ENCODE measurements at places on chromosomes 2 and 18.

- peak; percentile 74 for DNase-seq
Observed at GRCh38 chr2:237483018-237483731, 3.9 kb upstream of the MLPH start.

DNA sequence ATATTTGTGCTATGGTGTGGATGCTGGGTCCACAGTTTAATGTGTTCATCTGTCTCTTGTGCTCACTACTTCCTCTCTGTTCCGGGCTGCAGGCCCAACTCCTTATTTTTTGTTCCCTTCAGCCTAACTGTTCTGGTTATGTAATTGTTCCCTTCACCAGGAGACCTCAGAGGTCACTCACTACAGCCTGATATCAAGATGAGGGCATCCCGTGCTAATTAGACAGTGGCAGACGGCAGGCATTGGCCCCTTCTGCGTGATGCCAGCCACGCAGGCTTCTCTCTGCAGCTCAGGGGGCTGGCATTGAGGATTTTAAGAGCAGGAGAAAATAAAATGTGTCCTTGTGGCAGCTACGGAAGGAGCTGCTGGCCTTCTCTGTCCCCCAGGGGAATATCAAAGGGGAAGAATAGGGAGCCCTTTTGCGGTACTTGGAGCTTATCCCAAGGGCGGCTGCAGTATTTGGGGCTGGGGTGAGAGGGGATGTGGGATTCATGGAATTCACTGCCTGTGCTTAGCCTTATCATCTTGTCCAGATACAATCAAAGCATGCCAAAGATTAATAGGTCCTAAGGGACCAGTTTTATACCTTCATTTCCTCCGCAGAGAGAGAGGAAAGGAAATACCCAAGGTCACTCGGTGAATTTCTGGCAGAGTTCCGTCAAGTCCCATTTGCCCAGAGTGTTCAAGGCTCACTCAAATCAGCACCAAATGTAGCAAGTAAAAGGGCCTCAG, 53.3 kb upstream of the TRIB2 start:
- DNase-seq, result no peak

DNA sequence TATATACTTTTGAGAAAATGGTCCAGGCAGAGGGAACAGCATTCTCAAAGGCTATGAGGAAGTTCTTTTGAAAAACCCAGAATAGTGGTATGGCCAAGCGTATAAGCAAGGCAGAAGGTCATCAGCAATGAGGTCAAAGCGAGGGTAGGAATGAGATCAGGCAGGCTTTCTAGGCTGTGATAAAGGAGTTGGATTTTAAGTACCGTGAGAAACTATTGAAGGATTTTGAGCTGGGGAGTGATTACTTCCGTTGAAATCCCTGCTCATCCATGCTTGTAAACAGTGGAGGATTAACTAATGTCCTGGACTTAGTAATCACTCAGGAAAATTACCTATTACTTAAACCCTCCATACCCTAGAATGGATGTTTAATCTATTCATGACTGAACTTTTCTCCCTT, 50.2 kb downstream of the EMILIN2 start:
- DNase-seq, result no peak

DNA sequence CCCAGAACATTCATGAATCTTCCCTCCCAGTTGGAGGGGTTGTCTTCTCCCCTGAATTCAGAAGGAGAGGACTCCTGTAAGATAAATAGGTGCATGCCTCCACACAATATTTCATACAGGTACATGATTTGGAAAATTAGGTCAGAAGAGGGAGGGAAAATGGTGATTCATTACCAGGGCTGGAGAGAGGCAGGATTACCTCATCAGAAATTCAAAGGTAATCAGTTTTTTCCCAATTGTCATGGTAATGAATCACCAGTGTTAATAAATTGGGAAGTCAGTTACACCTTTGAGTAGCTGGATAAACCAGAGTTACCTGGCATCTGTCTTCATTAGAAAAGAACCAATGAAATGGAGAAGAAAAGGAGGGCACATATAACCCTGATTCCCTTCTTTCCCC, 128.5 kb downstream of the EN1 start:
- no peak for DNase-seq

- DNase-seq, result no peak
Observed at GRCh38 chr2:11073251-11073650, 82.0 kb upstream of the SLC66A3 start.

DNA sequence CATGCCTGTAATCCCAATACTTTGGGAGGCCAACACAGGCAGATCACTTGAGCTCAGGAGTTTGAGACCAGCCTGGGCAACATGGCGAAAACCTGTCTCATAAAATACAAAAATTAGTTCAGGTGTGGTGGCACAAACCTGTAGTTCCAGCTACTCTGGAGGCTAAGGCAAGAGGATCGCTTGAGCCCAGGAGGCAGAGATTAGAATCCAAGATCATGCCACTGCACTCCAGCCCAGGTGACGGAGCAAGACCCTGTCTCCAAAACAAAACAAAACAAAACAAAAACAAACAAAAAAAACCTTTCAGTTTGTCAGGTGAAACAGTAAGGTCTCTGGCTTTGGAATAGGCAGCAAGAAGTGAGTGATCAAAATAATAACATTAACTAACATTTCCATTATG, 84.6 kb downstream of the CLHC1 start:
- DNase-seq, result no peak

- DNase-seq, result no peak
Observed at GRCh38 chr18:51881394-51881793, 458.6 kb upstream of the DCC start.

DNA sequence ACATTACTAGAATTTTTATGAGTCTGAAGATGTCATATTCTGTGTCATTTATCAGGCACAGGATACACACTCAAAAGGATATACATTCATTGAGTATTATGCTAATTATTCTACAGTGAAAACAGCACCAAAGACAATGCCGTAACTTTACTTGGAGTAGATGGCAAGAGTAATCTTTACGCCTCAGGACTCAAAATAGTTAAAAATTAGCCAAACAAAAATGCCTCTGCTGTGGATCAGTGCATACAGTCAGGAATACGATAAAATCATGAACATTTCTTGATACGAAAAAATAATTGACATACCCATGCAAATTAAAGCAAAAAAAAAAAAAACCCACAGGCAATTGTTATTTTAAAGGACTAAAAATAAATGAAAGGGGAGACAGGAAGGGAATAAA, 129.7 kb downstream of the NETO1 start:
- no peak for DNase-seq

DNA sequence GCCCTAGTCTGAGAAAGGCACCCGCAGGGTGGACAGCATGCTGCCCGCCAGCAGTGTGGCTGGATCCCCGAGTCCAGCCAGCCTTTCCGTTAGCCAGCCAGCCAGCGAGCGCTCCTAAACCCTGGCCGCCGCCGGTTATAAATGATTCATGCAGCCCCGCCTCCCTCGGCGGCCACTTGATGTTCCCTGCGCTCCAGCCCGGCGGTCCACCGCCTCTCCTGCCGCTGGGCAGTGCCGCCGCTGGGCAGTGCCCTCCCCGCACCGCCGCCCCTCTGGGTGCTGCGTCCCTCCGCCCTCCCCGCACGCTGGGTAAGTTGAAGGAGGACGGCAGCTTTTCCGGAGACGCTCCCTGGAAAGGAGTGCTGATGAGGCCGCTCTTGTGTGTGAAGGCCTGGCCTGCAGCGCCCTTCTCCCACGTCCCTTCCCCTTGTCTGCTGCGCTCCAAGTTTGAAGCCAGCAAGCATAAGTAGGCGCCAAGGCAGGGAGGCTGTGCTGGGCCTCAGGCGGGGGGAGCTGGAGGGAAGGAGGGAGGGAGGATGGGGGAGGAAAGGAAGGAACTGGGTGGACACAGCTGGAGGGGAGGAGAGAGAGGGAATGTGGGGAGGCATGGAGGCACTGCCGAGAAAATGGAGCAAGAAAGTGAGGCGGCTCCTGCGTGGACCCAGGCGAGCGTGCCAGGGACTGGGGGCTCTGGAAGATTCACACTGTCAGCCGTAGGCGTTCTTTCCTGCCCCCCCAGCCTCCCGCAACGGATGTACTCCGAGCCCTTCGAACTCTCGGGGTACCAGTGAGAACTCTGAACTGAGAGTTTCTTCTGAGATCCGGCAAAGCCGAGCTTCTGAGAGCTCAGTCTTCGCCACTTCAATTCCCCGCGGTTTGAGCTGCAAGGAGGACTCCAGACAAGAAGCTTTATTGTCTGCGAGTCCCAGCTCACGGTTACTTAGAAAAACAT, 131.9 kb downstream of the GLI2 start:
- DNase-seq, result peak; percentile 95

- DNase-seq, result no peak
Observed at GRCh38 chr2:165897074-165897473, 56.5 kb downstream of the TTC21B start.

- DNase-seq, result no peak
Observed at GRCh38 chr18:70762812-70763211, 474.0 kb downstream of the SOCS6 start.

DNA sequence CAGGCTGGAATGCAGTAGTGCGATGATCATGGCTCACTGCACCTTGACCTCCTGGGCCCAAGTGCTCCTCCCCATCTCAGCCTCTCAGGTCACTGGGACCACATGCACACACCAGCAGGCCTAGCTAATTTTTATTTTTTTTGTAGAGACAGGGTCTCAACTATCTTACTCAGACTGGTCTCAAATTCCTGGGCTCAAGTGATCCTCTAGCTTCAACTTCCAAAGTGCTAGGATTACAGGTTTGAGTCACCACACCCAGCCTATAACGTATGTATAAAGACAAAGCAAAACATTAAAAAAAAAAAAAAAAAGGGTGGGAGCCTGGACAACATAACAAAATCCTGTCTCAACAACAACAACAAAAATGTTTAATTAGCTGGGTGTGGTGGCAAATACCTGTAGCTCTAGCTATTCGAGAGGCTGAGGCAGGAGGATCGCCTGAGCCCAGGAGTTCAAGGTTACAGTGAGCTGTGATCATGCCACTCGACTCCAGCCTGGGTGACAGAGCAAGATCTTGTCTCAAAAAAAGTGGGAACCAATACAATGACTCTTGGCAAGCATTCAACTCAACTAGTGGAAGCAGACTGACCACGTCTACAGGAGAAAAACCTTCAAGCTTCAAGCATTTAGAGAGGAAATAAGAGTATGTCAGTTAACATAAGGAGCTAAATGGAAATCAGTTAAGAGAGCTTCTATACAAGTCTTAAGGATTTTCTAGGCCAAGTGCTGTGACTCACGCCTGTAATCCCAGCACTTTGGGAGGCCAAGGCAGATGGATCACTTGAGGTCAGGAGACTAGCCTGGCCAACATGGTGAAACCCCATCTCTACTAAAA, 2.6 kb downstream of the GTF3C2 start:
- DNase-seq, result no peak

GRCh38 chr2:85405201-85406059, 4.7 kb downstream of the CAPG start:
- DNase-seq, result peak; percentile 62

GRCh38 chr2:16718576-16719484, 53.2 kb upstream of the CYRIA start:
- no peak for DNase-seq

- DNase-seq, result no peak
Observed at GRCh38 chr2:74100254-74101216, 47.2 kb downstream of the BOLA3 start.

GRCh38 chr2:54899576-54900200, 150.6 kb downstream of the RTN4 start:
- DNase-seq, result peak; percentile 73

DNA sequence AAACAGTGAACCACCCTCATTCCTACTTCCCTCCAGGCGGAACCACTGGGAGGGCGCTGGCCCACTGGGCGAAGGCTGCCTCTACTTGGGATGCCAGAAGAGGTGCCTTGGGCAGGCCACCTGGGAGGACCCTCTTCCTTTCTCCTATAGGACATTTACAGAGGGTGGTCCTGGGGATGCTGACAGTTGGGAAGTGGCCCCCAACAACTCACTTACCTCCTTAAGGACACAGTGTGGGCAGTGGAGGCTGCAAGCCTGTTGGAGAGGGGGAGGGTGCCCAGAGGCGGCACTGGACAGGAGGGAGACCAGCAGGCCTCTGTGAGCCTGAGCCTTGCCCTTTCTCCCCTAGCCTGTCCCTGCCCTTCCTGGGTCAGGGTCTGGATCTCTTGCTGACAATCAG, 346.4 kb upstream of the HS6ST1 start:
- no peak for DNase-seq

- no peak for DNase-seq
Observed at GRCh38 chr2:134203175-134203574, 50.7 kb upstream of the MGAT5 start.

DNA sequence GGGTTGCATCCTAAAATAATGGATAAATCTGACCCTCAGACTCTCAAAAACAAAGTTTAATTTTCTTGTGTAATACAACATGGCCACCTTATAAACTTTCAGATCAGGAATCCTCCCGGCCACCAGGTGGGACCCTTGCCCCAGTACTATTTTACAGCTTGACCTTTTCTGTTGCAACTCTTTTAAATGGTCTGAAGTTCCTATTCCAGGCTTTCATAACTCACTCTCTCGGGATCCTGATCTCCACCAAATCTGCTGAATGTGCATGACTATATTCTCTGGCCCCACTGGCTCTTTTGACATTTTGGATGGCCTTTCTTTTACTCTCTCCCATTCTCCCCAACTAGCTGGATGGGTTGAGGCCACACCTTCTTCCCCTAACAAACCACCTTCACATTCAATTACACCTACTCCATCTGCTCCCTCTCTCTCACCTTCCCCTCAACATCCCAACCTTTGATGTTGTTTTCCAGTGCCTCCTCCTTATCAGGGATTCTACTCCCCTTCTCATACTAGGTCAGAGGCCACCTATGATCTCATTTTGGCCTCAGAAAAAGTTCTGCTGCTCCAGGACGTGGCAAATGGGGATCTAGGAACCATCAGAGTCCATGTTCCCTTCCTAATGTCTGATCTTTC, 70.8 kb downstream of the SESTD1 start:
- DNase-seq, result no peak

- DNase-seq, result no peak
Observed at GRCh38 chr18:47341678-47342077, 90.2 kb upstream of the SKOR2 start.

DNA sequence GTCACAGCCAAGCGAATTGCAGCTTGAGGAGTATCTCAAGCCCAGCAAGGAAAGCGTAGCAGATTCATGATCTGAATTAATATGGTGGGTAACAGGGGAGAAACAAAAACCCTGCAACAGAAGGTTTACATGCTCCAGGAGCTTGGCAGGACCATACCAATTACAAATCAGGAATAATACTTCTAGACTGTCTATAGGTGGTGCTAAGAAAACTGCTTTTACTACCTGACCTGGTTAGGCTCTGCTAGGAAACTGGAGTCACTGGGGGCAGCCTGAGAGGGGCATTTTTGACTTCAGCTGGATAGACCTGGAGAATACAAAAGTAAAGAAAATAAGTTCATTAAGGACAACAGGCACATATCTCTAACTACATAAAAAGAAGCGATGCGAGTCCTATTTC, 24.6 kb upstream of the SPOPL start:
- DNase-seq, result no peak

DNA sequence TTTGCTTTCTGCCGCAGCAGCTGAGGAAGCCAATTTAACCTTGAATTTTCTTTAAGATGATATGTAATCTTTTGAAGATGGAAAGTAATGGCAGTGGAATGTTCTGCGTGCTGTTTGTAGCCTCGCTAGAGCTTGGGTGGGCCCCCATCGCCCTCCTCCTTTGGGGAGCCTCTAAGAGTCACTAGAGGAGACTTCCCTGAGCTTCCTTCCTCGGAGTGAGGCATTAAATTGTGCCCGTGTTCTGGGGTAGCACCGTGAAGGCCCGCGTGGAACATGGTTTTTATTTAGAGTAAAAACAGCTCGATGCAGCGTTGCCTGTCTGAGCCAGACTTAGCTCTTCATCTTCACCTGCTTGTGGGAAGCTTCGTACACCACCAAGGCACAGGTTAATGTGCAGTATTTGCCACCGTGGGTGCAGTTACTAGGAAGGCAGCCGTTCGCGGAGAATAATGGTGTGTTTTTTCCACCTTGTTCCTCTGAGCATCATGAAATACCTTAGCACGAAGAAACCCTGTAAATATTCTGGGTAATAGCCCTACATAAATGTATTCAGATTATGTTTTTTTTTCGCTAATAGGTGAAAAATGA, 38.5 kb downstream of the NCK2 start:
- DNase-seq, result no peak

Data from GM03348 (cell line).